Daoy (cell line): ENCODE measurements at places on chromosomes 7 and 10. TPM values are rescaled to one million over a fixed set of nuclear protein-coding genes. Genes with fewer than 3 reads are reported as not detected.

Gene POLR2J2
- total RNA-seq, result 0.27 and 1.4 TPM in 2 replicates

Gene A1CF
- under 0.01 TPM in 1 of 2 replicates, not detected in the other for total RNA-seq

Gene POM121C
- 1.6 and 2.9 TPM in 2 replicates for total RNA-seq

Gene PDE6C
- total RNA-seq, result not detected in 2 replicates

Gene GPNMB
- total RNA-seq, result 6.9 and 14.5 TPM in 2 replicates

Gene CDNF
- total RNA-seq, result not detected in 2 replicates

Gene RNF148
- 0.54 TPM in 1 of 2 replicates, not detected in the other for total RNA-seq

Gene TAS2R5
- total RNA-seq, result 0.06 TPM in 1 of 2 replicates, not detected in the other

Gene MYL10
- not detected in 2 replicates for total RNA-seq

Gene PNLIPRP1
- total RNA-seq, result not detected in 2 replicates

Gene C10orf67
- not detected in 2 replicates for total RNA-seq

Gene C10orf95
- not detected in 2 replicates for total RNA-seq

Gene SAP25
- total RNA-seq, result 0.80 and 5.3 TPM in 2 replicates

Gene TMEM270
- total RNA-seq, result 0.69 and 1.5 TPM in 2 replicates

Gene DEPP1
- 0.11 and 0.15 TPM in 2 replicates for total RNA-seq

Gene NUTM2E
- under 0.01 TPM in 1 of 2 replicates, not detected in the other for total RNA-seq

Gene CDK13
- total RNA-seq, result 53.2 and 59.5 TPM in 2 replicates

Gene SPDYE3
- total RNA-seq, result not detected in 2 replicates

Gene ANXA8L1
- total RNA-seq, result 26.7 and 38.1 TPM in 2 replicates

Gene FEZF1
- total RNA-seq, result 0.03 and 0.69 TPM in 2 replicates

Gene LRRC4
- total RNA-seq, result 0.51 and 1.4 TPM in 2 replicates

Gene STOX1
- total RNA-seq, result 0.80 and 3.0 TPM in 2 replicates

Gene NPY
- total RNA-seq, result 2.3 TPM in 1 of 2 replicates, not detected in the other

Gene LHFPL3
- total RNA-seq, result 0.06 TPM in 1 of 2 replicates, not detected in the other

Gene IFIT1B
- 0.09 TPM in 1 of 2 replicates, not detected in the other for total RNA-seq

Gene HOXA9
- total RNA-seq, result 1.8 TPM in 1 of 2 replicates, not detected in the other

Gene C10orf143
- total RNA-seq, result 0.03 and 0.46 TPM in 2 replicates

Gene AZGP1
- total RNA-seq, result 0.29 and 0.74 TPM in 2 replicates

Gene CASP7
- 27.4 and 29.0 TPM in 2 replicates for total RNA-seq

Gene TMEM229A
- not detected in 2 replicates for total RNA-seq

Gene TMEM130
- 3.3 TPM in 1 of 2 replicates, not detected in the other for total RNA-seq

Gene PTPRE
- 2.6 TPM in 2 replicates for total RNA-seq

Gene SAMD9
- 13.5 and 16.9 TPM in 2 replicates for total RNA-seq

Gene CXCL12
- 2.1 and 2.2 TPM in 2 replicates for total RNA-seq

Gene GSDME
- 28.3 and 46.0 TPM in 2 replicates for total RNA-seq

Gene PPP1R3C
- total RNA-seq, result 0.54 and 0.74 TPM in 2 replicates

Gene POLR2J
- total RNA-seq, result 41.0 and 60.1 TPM in 2 replicates

Gene TDRD1
- 0.06 TPM in 1 of 2 replicates, not detected in the other for total RNA-seq

Gene ASB10
- not detected in 2 replicates for total RNA-seq

Gene ASL
- 73.8 and 83.8 TPM in 2 replicates for total RNA-seq

Gene MALRD1
- total RNA-seq, result not detected in 2 replicates

Gene MSS51
- 0.15 and 0.57 TPM in 2 replicates for total RNA-seq
